WTC11 (cell line): ENCODE measurements at places on chromosomes 12 and 14.
A peak's percentile ranks its signal among the peaks of the same experiment; 100 is the strongest.

DNA sequence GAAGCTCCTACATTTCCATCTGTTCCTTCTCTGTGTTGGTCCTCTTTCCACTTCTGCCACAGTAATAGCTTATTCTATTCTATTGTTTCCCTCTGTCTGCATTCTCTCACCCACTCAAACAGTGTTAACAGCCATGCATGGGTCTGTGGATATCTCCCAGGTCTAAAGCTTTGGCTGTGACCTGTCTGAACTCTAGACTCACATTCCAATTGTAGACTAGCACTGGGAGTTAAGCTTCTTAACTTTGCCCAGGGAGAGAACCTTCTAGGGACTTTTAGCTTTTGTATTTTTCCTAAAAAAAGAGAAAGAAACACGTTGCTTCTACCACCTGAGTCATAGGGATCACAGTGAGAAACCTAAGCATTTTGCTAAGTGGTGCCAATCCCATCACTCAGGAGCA, 36.7 kb downstream of the PTPRR start:
- no peak for DNase-seq

DNA sequence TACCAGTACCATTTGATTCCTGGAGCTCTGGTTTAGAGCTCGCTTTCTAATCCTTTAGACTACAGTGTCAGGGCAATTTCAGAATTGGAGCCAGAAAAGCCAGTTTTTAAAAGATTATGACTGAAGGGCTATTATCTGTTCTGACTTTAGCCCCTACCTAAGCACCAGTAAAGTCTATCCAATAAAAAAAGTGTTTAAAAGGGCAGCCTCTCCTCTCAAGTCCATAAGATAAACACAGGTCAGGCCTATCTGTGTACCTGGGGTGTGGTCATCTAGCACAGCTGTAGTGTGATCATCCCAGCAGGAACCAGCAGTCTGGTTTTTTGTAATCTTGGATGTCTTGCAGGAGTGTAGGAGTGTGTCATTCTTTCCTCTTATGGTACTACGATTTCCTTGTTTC, 6.6 kb downstream of the APPL2 start:
- no peak for DNase-seq

- DNase-seq, result peak; percentile 87
Observed at GRCh38 chr14:64465191-64465822, at the start of gene AKAP5. AKAP5 (plus strand) TSS chr14:64465499; CDS start chr14:64468395, 2,896 bp downstream.

DNA sequence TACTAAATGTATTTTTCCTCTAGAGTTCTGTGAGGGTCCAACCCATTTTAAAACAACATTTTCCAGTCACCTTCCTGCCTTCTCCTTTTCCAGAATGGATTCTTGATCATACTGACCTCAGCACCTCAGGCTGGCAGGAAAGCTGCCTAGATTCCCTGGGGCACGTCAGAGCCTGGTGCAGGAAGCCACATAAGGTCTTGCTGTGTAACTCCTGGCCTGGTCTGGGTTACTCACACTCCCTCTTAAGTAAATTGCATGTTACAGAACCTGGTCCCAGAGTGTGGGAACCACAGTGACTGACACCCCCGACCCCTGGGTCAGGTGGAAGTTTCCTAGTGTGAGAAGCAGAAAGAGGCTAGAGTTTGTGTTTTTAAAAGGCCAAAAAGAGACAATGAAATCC, 209.8 kb downstream of the SPTSSA start:
- no peak for DNase-seq

DNA sequence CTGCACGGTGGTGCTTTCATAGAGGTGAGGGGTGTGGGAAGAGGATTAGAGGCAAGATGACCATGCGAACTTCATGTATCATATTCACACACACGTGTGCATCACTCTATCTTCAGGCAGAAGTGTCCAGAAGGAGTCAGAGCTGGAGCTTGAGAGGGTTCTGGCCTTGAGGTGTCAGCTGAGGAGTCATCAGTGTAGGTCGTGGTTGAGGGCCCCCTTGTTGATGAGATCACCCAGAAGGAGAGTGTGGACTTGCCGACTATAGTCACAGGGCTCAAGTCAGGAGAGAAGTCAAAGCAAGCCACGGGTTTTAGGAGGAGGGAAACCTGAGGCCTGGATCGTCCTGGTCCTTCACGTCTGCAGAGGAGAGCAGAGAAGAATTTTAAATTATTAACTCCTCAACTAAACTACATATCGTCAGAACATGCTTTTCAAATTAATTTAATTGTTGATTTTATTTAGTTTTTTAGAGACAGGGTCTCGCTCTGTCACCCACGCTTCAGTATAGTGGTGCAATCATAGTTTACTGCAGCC, 25.4 kb downstream of the EML1 start:
- no peak for DNase-seq

GRCh38 chr12:26871985-26872384, 39.0 kb upstream of the ITPR2 start:
- no peak for DNase-seq

DNA sequence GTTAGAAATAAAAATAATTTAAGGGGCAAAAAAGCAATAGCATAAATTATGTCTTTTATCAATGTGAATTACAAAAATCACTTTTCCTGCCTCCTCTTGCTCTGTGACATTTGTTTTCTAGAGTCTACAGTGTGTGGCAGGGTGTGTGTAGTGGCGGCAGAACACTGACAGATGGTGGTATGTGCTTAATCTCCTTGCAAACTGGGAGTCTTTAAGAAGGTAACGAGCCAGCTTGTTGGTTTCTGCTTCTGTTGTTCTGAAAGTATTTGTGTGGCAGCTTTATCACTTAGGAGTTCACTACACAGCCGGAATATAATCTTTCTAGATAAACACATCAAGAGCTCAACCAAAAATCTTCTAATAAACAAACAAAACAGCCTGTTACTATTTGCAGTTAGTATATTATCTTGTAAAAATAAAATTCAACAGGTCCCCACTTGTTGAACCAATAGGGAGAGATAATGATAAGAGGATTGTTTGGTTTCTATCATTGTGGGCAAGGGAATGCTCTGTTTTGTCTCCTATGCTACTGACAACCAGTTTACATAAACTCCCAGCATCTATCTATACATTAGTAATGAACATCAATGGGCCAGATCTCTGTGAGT, 13.0 kb downstream of the CDKL1 start:
- no peak for DNase-seq

DNA sequence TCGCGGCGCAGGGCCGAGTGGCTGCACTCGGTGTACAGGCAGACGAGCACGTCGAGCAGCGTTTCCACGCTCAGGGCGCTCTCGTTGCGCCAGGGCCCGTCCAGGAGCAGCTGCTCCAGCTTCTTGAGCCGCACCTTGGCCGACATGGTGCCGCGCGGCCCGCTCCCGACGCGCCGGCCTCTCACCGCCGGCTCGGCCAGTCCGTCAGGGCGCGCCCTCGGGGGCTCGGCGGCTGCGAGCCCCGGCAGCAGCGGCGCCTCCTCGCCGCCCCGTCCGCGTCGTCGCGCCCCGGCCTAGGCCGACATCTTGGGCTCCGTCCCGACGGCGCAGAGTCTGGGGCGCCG, 349 bp downstream of the CDC42BPB start:
- DNase-seq, result no peak

- DNase-seq, result no peak
Observed at GRCh38 chr12:51335931-51336330, 10.5 kb downstream of the CELA1 start.

DNA sequence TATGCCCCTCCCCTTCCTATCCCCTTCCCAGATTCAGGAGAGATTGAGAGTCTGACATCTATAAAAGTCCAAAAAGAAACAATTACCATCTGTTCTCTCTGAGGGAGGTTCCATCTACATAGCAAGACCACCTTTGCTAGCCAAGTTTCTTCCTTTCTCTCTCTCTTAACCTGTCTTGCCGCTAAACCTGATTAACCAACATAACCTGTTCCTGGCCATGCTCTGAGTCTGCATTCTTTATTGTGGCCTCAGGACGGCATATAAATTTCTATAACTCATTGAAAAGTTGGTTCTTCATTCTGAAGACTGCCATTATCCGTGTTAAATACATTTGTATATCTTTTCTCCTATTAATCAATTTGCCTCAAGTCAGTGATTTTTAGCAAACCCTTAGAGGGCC, 594.0 kb downstream of the KCNH5 start:
- DNase-seq, result no peak

DNA sequence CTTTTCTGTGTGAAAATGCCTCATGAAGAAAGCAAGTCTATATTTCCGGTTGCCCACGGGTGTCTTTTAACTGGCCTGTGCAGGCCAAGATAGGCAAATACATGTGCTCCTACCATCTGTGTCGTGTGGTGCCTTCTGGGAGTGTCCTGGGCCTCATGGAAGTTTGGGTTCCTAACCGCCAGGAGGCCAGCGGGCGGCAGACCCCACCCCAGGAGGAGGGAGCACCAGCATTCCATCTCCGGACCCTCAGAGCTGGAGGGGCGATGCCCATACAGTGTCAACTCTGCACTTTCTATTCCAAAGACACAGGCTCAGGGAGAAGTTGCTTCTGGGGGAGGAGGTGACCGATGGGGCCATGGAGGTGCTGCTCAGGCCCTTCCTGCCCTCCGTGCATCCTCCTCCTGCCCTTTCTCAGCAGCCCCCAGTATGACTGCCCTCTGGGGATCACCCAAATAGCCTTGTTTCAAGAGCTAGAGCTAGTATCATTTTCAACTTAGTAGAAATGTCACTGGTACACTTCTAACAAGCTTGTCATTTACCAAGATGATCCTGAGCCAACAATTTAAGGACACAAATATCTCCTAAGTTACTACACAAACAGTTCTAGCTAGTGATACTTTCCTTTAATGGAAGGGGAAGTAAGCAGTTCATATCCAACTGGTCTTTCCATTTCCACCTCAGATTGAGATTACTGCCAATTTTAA, 17.8 kb downstream of the CCDC92 start:
- no peak for DNase-seq

DNA sequence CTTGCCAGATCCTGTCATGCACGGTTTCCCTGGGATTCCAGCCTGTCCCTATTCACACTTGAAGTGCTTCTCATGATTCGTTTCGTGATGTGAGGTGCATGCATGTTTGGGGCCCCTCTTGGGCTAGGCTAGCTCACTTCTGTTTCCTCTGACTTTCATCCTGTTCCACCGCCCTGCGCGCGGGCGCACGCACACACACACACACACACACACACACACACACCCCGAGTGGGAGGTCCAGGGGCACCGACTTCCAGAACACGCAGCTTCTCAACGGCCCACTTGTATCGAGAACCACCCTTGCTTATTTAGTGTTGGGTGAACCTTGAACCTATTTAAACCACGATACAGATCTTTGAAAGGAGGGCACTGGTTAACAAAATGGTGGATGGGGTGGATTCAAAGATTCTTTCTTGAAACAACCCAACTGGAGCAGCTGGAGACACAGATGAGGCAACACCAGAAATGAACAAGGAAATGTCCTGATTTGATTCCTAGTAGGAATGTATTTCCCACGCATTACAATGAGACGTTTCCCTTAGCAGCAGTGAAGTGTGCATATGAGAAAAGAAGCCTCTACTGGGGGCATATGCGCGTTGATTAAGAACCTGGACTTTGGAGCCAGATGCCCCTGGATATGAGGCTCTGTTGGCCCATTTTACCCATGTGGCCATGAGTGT, 16.3 kb downstream of the ELK3 start:
- no peak for DNase-seq

DNA sequence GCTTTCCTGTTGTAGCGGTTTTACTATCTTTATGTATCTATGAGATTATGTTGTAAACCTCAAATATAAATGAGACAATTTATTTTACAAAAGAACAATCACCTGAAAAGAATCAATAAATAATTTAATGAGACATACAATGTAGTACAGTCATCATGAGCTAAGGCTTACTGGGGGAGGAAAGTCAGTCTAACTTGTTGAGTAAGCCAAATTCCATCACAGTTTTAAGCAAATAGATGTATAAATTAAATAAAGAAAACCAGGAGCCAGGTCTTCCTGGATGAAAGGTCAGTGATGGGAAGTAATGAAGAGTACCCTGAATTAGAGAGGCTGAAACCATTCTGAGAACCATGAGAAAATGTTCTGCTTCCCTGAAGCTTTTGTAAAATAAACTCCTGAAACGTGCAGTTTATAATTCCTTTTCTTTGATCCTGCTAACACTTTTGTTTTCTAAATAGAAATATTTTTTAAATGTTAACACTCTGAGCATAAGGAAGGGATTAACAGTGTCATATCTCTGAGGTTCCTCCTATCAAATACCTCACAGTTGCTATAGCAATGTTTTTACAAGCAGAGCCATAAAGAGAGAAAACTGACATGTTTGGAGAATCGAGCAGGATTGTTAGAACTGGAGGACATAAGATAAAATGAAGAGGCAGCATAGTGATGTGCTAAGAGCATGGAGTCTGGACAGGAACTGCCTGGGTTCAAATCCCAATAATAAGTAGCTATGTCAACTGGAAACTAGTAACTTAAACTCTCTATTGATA, 444.9 kb upstream of the FOXG1 start:
- no peak for DNase-seq

GRCh38 chr14:95651821-95652583, 34.2 kb upstream of the TCL1B start:
- no peak for DNase-seq

DNA sequence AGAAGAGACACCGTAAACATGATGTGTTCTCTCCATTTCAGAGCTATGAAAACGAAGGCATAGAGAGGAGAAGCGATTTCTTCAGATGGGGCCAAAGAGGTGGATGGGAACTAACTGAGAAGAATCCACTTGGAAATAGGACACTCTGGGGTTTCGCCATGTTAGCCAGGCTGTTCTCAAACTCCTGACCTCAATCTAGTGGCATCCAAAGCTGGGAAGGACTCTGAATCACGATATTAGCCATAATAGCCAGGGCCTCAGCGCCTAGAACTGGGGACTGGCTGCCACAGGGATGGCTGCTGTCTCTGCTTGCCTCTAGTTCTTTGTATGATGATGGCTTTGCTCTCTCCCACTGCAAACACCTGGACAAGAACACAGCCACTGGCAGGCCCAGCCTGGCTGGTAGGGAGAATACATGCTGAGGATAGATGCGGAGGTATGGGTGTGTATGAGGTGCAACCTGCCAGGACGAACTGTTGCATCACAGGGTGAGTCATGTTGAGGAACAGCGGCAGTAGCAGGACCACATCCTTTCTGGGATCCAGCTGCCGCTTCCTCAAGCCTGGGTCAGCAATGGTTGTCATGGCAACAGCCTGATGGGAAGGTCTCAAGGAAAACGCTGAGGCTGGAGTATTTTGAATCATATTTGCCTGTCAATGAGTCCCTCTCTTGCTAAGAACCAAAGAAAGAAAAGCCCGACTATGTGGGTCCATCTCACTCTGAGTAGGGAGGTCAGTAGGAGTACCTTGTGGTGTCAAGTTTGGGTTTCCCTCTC, 31.1 kb downstream of the CCDC177 start:
- no peak for DNase-seq

- no peak for DNase-seq
Observed at GRCh38 chr12:87931812-87932211, 97.4 kb downstream of the C12orf50 start.

DNA sequence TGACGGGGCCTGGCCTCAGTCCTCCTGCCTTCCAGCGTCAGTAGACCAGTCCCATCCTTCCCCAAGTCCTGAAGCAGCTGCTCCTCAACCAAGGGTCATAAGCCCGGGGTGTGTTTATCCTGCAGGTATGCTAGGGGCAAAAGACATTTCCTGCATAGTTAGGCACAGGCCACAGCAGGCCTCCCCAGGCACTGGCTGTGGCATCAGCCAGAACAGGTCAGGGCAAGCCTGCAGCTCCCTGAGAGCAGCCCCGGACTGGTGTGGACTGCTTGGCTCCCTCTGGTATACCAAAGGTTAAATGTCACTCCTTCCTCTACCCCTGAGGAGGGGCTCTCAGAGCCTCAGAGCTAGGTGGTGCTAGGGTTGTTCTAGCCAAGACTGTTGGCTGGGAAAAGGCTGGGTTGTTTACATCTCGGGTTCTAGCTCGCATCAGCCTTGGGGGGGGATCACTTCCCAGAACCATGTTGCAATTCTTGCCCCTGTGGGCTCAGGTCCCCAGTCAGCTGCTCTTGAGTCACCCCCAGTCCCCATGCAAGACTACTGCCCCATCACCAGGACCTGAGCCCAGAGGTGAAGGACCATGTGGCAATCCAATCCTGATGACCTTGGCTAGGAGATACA, 2.9 kb downstream of the MMP14 start:
- DNase-seq, result no peak
